ENCODE measurements at places on chromosomes 1 and 21. TPM values are rescaled to one million over a fixed set of nuclear protein-coding genes. Genes with fewer than 3 reads are reported as not detected.

DNA sequence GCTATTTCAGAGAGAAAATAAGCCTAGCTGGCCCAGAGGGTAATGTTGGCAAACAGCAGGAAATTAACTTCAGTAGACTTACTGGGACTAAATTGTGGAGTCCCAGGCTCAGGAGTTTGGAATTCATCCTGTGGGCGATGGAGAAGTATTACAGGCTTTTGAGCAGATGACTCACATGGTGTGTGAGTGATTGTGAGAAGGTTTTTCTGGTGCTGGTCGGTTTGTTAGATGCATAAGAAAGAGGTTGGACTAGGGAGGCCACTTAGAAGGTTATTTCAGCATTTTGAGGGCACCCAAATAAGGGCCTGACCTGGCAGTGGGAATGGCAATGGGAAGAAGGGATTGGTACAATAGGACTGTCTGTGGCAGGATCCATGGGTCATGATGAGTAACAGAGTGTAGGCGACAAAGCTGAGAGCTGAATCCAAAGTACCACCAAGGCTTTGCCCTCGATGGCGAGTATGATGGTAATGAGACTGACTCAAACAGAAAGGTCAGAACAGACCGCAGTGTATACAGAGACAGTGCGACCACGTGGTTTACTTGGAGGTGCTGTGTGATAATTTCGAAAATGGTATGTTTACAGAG is 69.2 kb upstream of the KIF26B start:
- H3K4me3 ChIP-seq: no peak overlapping the region
- peaks cover 20% of the 10 kb centered on the region for H3K36me3 ChIP-seq
- DNase-seq: no peak
- H3K27me3 ChIP-seq: no peaks in the 10 kb centered on the region
- no peaks in the 10 kb centered on the region for H3K4me1 ChIP-seq
- no peak overlapping the region for H3K27ac ChIP-seq

DNA sequence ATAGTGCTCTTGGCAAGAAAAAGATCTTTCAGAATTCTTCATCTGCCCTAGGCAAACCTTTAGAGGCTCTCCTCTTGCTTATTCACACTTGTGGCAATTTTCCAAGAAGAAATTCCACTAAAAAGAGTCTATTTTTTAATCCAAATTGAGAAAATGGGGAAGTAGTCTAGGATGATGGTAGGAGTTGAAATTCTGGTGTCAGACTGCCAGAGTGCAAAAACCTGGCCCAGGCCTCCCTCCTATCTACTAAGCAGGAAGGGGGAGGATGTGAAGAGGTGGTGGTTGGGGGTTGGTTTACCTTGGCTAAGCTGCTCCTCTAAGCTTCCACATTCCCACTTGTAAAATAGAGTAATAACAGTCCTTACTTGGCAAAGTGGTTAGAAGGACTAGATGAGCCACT is 120.6 kb upstream of the KCNJ15 start:
- H3K27ac ChIP-seq: no peak overlapping the region
- no peaks in the 10 kb centered on the region for H3K36me3 ChIP-seq
- H3K27me3 ChIP-seq: peaks cover 3% of the 10 kb centered on the region
- H3K4me1 ChIP-seq: peaks cover 17% of the 10 kb centered on the region

GRCh38 chr1:163240705-163241104 is 38.0 kb upstream of the RGS5 start:
- H3K27ac ChIP-seq: no peak overlapping the region
- peaks cover 2% of the 10 kb centered on the region for H3K36me3 ChIP-seq

- H3K4me1 ChIP-seq: no peaks in the 10 kb centered on the region
- H3K27me3 ChIP-seq: peaks cover 25% of the 10 kb centered on the region
- no peak overlapping the region for H3K4me3 ChIP-seq
- H3K36me3 ChIP-seq: no peaks in the 10 kb centered on the region
- no peak for DNase-seq
Measured at GRCh38 chr1:70819231-70819630, 228.4 kb downstream of the PTGER3 start.

DNA sequence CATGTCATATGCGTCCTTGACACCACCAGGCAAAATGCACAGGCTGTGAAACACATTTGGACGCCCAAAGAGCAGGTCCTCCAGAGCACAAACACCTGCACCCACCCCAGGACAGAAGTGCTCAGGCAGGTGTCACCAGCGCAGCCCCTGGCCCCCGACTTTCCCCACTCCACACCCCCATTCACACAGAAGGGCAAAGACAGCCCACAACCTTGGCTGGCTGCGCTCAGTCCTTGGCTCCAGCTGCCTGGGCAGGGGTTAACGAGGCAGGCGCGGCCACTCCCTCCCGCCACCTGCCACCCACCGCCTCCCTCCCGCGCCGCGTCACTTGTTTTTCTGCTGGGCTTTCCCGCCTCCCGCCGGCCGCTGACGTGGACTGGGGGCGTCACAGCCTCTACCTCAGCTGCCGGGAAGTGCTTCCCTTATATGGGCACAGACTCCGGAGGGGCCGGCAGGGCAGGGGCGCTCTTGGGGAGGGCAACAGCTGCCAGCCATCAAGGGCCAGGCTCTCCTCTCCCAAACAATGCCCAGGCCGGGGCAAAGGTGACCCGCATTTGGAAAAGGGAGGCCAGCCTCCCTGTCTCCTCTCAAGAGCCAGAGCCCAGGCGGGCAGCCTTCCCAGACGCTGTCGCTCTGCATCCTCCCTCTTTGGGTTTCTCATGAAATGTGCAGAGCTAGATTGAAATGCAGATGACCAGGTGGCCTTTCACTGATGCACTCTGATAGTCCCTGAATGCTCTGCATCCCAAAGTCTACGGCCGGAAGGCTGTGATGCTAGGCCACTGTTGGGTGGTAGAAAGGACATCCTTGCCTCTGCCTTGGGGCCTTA is 14.8 kb upstream of the BTG2 start:
- H3K4me3 ChIP-seq: peak overlapping the region; percentile 69
- peak; percentile 72 for DNase-seq
- H3K4me1 ChIP-seq: peaks cover 63% of the 10 kb centered on the region
- H3K27ac ChIP-seq: peak overlapping the region; percentile 90
- no peaks in the 10 kb centered on the region for H3K36me3 ChIP-seq
- H3K27me3 ChIP-seq: no peaks in the 10 kb centered on the region

GRCh38 chr1:232793944-232794343 is 11.3 kb upstream of the MAP10 start:
- H3K4me1 ChIP-seq: peaks cover 10% of the 10 kb centered on the region
- no peak overlapping the region for H3K27ac ChIP-seq
- DNase-seq: no peak
- no peak overlapping the region for H3K4me3 ChIP-seq
- no peaks in the 10 kb centered on the region for H3K36me3 ChIP-seq
- H3K27me3 ChIP-seq: no peaks in the 10 kb centered on the region

DNA sequence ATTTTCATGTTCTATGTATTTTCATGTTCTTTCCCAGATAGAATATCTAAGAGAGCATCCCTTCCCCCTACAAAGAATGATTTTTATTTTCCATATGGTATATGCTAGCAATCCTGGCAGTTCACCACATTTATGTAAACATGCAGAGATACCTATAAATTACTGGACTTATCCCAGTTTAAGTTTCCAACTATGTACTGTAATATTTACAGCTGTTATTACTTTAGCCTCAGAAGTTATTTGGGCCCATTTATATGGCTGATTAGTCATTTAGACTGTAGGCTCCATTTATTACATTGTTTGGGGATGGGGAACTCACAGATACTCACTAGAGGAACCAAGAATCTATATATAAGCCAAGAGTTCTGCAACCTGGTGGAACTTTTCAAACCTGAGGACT is 84.8 kb upstream of the WARS2 start:
- no peaks in the 10 kb centered on the region for H3K27me3 ChIP-seq
- DNase-seq: no peak
- H3K36me3 ChIP-seq: no peaks in the 10 kb centered on the region
- H3K4me1 ChIP-seq: peaks cover 19% of the 10 kb centered on the region
- no peak overlapping the region for H3K4me3 ChIP-seq

- DNase-seq: no peak
- no peak overlapping the region for H3K4me3 ChIP-seq
Measured at GRCh38 chr1:223147873-223148272, 4.8 kb upstream of the TLR5 start.

DNA sequence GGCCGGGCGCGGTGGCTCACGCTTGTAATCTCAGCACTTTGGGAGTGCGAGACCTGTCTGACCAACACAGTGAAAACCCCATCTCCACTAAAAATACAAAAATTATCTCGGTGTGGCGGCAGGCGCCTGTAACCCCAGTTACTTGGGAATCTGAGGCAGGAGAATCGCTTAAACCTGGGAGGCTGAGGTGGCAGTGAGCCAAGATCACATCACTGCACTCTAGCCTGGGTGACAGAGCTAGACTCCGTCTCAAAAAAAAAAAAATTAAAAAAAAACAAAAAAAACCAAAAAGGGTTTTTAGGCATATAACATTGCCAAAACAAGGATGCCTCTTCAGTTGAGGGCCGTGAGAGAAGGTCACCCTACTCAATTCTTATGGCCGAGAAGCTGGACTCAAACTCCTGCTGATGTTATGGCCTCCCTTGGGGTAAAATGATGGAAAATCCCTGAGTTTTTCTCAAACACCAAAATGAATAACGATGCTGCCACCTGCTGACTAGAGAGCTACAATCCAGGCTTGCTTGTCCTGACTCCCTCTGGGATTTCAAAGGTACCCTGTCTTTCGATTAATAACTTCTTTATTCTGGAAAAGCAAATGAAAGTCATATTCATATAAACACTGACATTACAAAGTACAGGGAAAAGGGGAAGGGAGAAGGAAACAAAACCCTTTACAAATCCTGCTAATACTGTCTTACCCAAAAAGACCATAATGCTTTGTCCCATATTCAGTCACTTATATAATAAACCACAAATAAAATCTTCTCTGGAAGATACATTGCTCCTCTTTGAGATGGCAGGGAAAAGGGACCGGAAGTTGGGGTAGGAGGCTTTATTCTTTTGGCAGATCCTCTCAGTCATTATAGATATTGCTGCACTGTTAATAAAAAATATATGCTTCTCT is 10.7 kb downstream of the RAB42 start:
- H3K27me3 ChIP-seq: no peaks in the 10 kb centered on the region
- no peaks in the 10 kb centered on the region for H3K36me3 ChIP-seq
- peak overlapping the region; percentile 15 for H3K27ac ChIP-seq
- no peak overlapping the region for H3K4me3 ChIP-seq
- H3K4me1 ChIP-seq: peaks cover 12% of the 10 kb centered on the region
- DNase-seq: peak; percentile 64

- H3K4me3 ChIP-seq: no peak overlapping the region
- H3K36me3 ChIP-seq: no peaks in the 10 kb centered on the region
- H3K27ac ChIP-seq: no peak overlapping the region
- no peaks in the 10 kb centered on the region for H3K27me3 ChIP-seq
Measured at GRCh38 chr1:2865571-2866421, 64.3 kb upstream of the TTC34 start.

DNA sequence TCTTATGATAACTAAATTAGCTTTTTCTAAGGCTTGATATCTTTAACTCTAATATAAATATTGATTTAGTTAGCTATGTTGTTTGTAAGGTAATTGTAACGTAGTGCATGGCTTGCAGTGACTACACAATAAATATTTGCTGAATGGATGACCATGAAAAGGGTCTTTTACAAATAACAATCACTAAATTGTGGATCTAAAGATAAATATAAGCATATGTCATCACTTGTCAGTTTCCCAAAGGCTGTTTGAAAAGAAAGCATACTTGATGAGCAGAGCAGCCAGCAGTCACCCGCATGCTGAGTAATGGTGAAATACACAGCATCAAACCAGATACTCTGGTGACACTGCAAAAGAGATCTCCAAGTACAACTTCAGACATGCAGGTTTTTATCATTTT is 92.5 kb upstream of the FMN2 start:
- no peak for DNase-seq
- no peak overlapping the region for H3K27ac ChIP-seq
- peaks cover 74% of the 10 kb centered on the region for H3K27me3 ChIP-seq
- H3K4me1 ChIP-seq: peaks cover 5% of the 10 kb centered on the region
- H3K36me3 ChIP-seq: no peaks in the 10 kb centered on the region

GRCh38 chr1:84164567-84165021 is 20.5 kb downstream of the PRKACB start:
- DNase-seq: no peak
- no peak overlapping the region for H3K4me3 ChIP-seq
- H3K27ac ChIP-seq: no peak overlapping the region
- peaks cover 6% of the 10 kb centered on the region for H3K36me3 ChIP-seq

GRCh38 chr1:38454236-38454635 is 405.3 kb downstream of the RRAGC start:
- H3K36me3 ChIP-seq: no peaks in the 10 kb centered on the region
- H3K4me3 ChIP-seq: no peak overlapping the region
- no peak overlapping the region for H3K27ac ChIP-seq
- H3K27me3 ChIP-seq: no peaks in the 10 kb centered on the region

GRCh38 chr1:87399264-87399663 is 70.6 kb downstream of the LMO4 start:
- H3K4me3 ChIP-seq: no peak overlapping the region
- H3K27me3 ChIP-seq: no peaks in the 10 kb centered on the region
- no peak for DNase-seq
- H3K36me3 ChIP-seq: no peaks in the 10 kb centered on the region
- H3K4me1 ChIP-seq: peaks cover 27% of the 10 kb centered on the region
- H3K27ac ChIP-seq: no peak overlapping the region

DNA sequence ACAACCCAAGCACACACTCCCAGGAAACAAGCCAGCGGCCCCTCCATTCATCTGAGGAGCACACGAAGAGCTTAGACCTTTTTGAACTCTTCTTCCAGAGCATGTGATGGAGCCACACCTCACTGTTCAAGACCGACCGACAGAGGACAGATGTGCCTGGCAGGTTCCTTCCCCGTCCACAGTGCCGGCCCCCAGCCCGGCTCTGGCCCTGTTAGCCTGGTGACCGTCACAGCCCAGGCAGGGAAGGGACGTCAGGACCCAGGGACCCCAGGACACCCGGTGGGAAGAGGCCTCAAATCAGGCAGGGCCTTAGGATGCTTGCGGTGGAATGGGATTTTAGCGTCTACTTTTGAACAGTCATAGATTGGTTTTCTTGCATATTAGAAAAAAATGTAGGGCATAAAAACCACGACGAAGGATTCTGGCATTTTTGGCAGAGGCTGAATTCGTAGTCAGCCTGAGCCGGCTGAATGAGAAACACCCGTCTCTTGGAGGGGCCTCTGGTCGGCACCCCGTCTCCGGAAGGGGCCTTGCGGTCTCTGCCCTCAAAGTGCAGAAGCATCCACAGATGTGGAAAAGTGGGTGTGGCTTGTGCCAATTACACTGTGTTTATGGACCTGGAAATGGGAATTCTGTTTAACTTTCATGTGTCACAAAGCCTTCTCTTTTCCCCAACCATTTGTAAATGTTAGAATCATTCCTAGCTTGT is 79.3 kb downstream of the SIK1 start:
- no peak overlapping the region for H3K27ac ChIP-seq
- no peak for DNase-seq
- H3K4me1 ChIP-seq: peaks cover under 1% of the 10 kb centered on the region
- no peaks in the 10 kb centered on the region for H3K27me3 ChIP-seq

The SLAMF1 gene
- total RNA-seq: not detected

The PDC gene
- not detected for total RNA-seq

The APCS gene
- not detected for total RNA-seq

The PHGDH gene
- total RNA-seq: 365 TPM

The CHML gene
- 22.5 TPM for total RNA-seq

The NPPA gene
- not detected for total RNA-seq

The KRTAP19-1 gene
- total RNA-seq: not detected

The C1orf198 gene
- total RNA-seq: 73.5 TPM

The TRNP1 gene
- total RNA-seq: 18.7 TPM

The SLC16A4 gene
- total RNA-seq: 1.8 TPM

The AADACL4 gene
- not detected for total RNA-seq

The ECM1 gene
- total RNA-seq: 5.5 TPM

The FAM43B gene
- 0.75 TPM for total RNA-seq

The KIF21B gene
- 28.9 TPM for total RNA-seq

The SMYD3 gene
- 24.2 TPM for total RNA-seq

The APOBEC4 gene
- total RNA-seq: not detected

Measured in neural crest cell (in vitro differentiated cells).